ENCODE measurements at places on chromosomes 7 and 10. TPM values are rescaled to one million over a fixed set of nuclear protein-coding genes. Genes with fewer than 3 reads are reported as not detected.

The ITGB8 gene
- polyA plus RNA-seq: 1.1 TPM

The RBP3 gene
- not detected for polyA plus RNA-seq

The AMPH gene
- polyA plus RNA-seq: 0.91 TPM

The BHLHA15 gene
- polyA plus RNA-seq: 0.57 TPM

The MUC3A gene
- polyA plus RNA-seq: 0.05 TPM

The C7orf57 gene
- not detected for polyA plus RNA-seq

The PNLIPRP2 gene
- polyA plus RNA-seq: 0.44 TPM

The LRRC4 gene
- polyA plus RNA-seq: 2.2 TPM

The NPSR1 gene
- not detected for polyA plus RNA-seq

The PRRT4 gene
- polyA plus RNA-seq: 0.40 TPM

The FGL2 gene
- 4.8 TPM for polyA plus RNA-seq

The PTN gene
- 3.6 TPM for polyA plus RNA-seq

The STOX1 gene
- 11.9 TPM for polyA plus RNA-seq

The UCN3 gene
- 0.20 TPM for polyA plus RNA-seq

The STEAP1 gene
- 3.0 TPM for polyA plus RNA-seq

The EBLN1 gene
- polyA plus RNA-seq: not detected

The AOC1 gene
- polyA plus RNA-seq: not detected

The SAP25 gene
- not detected for polyA plus RNA-seq

The EN2 gene
- 0.13 TPM for polyA plus RNA-seq

The ERVW-1 gene
- not detected for polyA plus RNA-seq

The SPDYE16 gene
- polyA plus RNA-seq: 0.16 TPM

The GBX1 gene
- polyA plus RNA-seq: not detected

The SUMF2 gene
- polyA plus RNA-seq: 142 TPM

The SEC31B gene
- 2.8 TPM for polyA plus RNA-seq

The IL6 gene
- polyA plus RNA-seq: 0.80 TPM

The EVX1 gene
- 0.88 TPM for polyA plus RNA-seq

The FEZF1 gene
- not detected for polyA plus RNA-seq

The PHF14 gene
- polyA plus RNA-seq: 54.5 TPM

The NEUROD6 gene
- not detected for polyA plus RNA-seq

The AGR2 gene
- not detected for polyA plus RNA-seq

The GLI3 gene
- 1.1 TPM for polyA plus RNA-seq

The DKK1 gene
- polyA plus RNA-seq: 1.5 TPM

The CPN1 gene
- not detected for polyA plus RNA-seq

The HOGA1 gene
- polyA plus RNA-seq: 13.6 TPM

The SEMA3C gene
- 2.4 TPM for polyA plus RNA-seq

The TCTN3 gene
- polyA plus RNA-seq: 18.0 TPM

The SPAG6 gene
- 0.07 TPM for polyA plus RNA-seq

The CSGALNACT2 gene
- polyA plus RNA-seq: 5.8 TPM

The OR2A12 gene
- not detected for polyA plus RNA-seq

The SLC18A2 gene
- polyA plus RNA-seq: 4.0 TPM

The TFEC gene
- 2.0 TPM for polyA plus RNA-seq

The MLXIPL gene
- polyA plus RNA-seq: 586 TPM

The RARRES2 gene
- 7,984 TPM for polyA plus RNA-seq

The CLCN1 gene
- polyA plus RNA-seq: not detected

The CTBP2 gene
- polyA plus RNA-seq: 28.4 TPM

The VWC2 gene
- 0.02 TPM for polyA plus RNA-seq

The FLNC gene
- 0.66 TPM for polyA plus RNA-seq

The MGMT gene
- polyA plus RNA-seq: 3.8 TPM

The CREB5 gene
- polyA plus RNA-seq: 1.2 TPM

Data from adrenal gland (tissue), 19 donors.